Left lung (tissue), 14 donors: ENCODE measurements at places on chromosomes 4 and X. TPM values are rescaled to one million over a fixed set of nuclear protein-coding genes. Genes with fewer than 3 reads are reported as not detected.

DNA sequence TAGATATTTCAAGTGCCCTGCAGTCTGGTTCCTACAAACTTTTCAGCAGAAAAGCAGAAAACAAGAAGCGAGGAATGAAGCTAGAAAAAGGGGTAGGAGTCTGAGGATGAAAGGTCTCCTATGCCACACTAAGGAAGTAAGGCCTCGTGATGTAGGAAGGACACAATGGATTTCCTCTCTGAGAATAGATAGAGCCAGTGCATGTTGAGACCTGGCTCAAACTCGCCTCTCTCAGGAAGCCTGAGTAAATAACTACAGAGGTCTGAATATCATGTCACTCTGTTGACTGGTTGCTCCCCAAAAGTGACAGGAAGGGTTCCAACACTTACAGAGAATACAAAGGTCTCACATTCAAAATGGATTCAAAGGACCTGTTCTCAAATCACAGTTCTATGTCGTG lies 93.3 kb downstream of the GRIA3 start:
- DNase-seq = no peak
- no peak overlapping the region for H3K4me3 ChIP-seq
- no peaks in the 10 kb centered on the region for H3K27me3 ChIP-seq
- H3K36me3 ChIP-seq = no peaks in the 10 kb centered on the region

DNA sequence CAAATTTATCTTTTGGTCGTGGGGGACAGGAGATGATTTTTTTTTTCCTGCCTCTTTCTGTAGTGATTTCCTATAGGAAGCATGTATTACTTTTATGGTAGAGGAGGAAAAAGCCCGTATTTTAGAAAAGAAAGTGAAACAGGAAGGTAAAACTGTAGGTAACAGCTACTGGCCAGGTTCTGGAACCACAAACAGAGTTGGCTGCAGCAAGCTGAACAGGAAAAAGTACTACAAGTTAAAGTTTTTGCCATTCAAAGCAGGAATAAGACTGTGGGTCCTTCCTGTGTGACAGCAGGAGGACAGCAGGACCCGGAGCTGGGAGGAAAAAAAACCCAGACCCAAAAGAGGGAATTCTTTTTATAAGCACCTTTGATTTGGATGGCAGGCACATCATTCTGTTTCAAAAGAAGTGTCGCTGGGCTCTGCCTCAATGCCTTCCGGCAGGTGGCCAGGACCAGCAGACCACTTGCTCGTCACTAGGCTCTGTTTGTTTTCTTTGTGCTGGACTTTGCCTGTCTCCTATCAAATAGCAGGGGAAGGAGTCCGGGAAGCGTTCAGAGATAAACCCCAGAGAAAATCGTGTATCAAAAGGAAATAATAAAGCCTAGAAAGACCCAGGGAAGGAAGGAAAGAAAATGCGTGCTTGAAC lies 277.9 kb downstream of the ADGRA3 start:
- H3K27ac ChIP-seq = no peak overlapping the region
- H3K4me3 ChIP-seq = no peak overlapping the region
- no peaks in the 10 kb centered on the region for H3K36me3 ChIP-seq
- H3K27me3 ChIP-seq = peaks cover 3% of the 10 kb centered on the region

- H3K27me3 ChIP-seq = no peaks in the 10 kb centered on the region
- H3K27ac ChIP-seq = peak overlapping the region; percentile 58
- DNase-seq = peak; percentile 75
- H3K4me1 ChIP-seq = peaks cover 14% of the 10 kb centered on the region
- no peaks in the 10 kb centered on the region for H3K36me3 ChIP-seq
Observed at GRCh38 chr4:6920171-6920570, 10.5 kb downstream of the TBC1D14 start.

DNA sequence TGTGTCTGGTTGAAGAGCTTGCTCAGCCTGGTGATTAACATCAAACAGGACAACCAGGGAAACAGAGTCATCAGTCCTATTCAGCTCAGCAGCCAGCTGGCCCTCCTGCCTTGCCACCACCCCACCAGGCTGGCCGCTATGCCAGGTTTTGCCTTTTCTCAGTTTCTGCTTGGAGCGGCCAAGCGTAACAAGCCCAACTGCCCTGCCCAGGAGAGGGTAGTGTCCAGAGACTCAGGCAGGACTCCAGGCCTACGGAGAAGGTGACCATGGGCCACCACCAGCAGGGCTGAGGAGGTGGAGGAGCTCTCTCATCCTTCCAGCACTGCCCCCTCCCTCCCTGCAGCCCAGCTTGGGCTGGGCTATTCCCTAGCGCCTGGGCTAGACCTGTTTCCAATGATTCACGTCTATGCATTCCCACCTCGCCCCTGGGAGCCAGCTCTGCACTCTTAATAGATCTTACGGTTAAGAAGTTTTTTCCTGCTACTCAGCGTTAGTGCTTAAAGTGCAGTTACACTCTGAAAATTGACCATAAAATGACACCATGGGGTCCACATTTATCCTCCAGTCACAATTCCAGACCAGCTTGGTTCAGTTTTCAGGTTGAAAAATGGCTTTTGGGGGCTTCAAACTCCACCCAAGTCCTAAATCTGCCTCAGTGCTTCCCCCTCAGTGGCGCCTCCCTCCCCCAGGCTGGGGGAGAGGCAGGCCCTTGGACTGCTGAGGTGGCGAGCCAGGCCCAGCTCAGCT lies 124.0 kb upstream of the PJA1 start:
- H3K27me3 ChIP-seq = no peaks in the 10 kb centered on the region
- no peaks in the 10 kb centered on the region for H3K36me3 ChIP-seq
- no peak overlapping the region for H3K4me3 ChIP-seq
- H3K4me1 ChIP-seq = peaks cover 3% of the 10 kb centered on the region
- DNase-seq = no peak
- H3K27ac ChIP-seq = no peak overlapping the region

DNA sequence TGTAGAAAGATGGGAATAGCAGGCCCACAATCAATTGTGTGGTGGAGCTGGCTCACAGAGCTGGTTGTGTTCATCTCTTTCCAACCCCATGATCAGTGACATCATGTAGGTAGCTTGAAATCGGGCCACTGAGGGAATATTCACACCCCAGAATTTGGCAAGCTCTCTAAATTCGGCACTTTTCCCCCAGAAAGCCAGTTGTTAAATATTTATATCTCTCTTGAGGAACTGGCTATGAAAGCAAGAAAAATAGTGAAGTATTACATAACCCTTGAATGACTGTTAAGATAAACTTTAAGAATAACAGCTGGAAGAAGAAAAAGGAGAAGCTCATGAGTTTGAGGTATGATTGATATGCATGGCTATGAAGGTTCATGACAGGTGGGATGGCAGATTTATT lies 38.9 kb downstream of the GPRIN3 start:
- no peak overlapping the region for H3K27ac ChIP-seq
- no peaks in the 10 kb centered on the region for H3K4me1 ChIP-seq
- H3K36me3 ChIP-seq = no peaks in the 10 kb centered on the region
- H3K4me3 ChIP-seq = no peak overlapping the region
- no peaks in the 10 kb centered on the region for H3K27me3 ChIP-seq
- no peak for DNase-seq

DNA sequence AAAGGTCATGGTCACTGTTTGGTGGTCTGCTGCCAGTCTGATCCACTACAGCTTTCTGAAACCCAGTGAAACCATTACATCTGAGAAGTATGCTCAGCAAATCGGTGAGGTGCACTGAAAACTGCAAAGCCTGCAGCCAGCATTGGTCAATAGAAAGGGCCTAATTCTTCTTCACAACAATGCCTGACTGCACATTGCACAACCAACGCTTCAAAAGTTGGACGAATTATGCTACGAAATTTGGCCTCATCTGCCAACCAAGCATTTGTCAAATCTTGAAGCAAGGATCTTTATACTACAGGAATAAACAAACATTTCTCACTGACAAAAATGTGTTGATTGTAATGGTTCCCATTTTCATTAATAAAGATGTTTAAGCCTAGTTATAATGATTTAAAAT lies 90.4 kb downstream of the EIF4E start:
- no peak for DNase-seq
- H3K4me1 ChIP-seq = no peaks in the 10 kb centered on the region
- H3K4me3 ChIP-seq = no peak overlapping the region
- H3K27ac ChIP-seq = no peak overlapping the region
- H3K36me3 ChIP-seq = no peaks in the 10 kb centered on the region

- no peak overlapping the region for H3K27ac ChIP-seq
- no peaks in the 10 kb centered on the region for H3K4me1 ChIP-seq
- no peaks in the 10 kb centered on the region for H3K27me3 ChIP-seq
- H3K36me3 ChIP-seq = no peaks in the 10 kb centered on the region
- H3K4me3 ChIP-seq = no peak overlapping the region
- DNase-seq = no peak
Observed at GRCh38 chrX:68594769-68595168, 52.7 kb upstream of the STARD8 start.

The LNX1 gene
- polyA plus RNA-seq = 4.2 TPM

The KIF4A gene
- polyA plus RNA-seq = 14.7 TPM

The TLR1 gene
- 6.2 TPM for polyA plus RNA-seq
